ENCODE measurements at places on chromosomes 5 and 9. TPM values are rescaled to one million over a fixed set of nuclear protein-coding genes. Genes with fewer than 3 reads are reported as not detected.
A peak's percentile ranks its signal among the peaks of the same experiment; 100 is the strongest.

The ST8SIA4 gene
- 42.6 TPM for total RNA-seq

The ADRB2 gene
- total RNA-seq: 11.4 TPM

The TRIM52 gene
- 61.3 TPM for total RNA-seq

The MELK gene
- not detected for total RNA-seq

The CCNJL gene
- total RNA-seq: 0.67 TPM

The SLC38A9 gene
- 43.5 TPM for total RNA-seq

The TLE1 gene
- total RNA-seq: 33.5 TPM

The ARHGEF28 gene
- total RNA-seq: not detected

DNA sequence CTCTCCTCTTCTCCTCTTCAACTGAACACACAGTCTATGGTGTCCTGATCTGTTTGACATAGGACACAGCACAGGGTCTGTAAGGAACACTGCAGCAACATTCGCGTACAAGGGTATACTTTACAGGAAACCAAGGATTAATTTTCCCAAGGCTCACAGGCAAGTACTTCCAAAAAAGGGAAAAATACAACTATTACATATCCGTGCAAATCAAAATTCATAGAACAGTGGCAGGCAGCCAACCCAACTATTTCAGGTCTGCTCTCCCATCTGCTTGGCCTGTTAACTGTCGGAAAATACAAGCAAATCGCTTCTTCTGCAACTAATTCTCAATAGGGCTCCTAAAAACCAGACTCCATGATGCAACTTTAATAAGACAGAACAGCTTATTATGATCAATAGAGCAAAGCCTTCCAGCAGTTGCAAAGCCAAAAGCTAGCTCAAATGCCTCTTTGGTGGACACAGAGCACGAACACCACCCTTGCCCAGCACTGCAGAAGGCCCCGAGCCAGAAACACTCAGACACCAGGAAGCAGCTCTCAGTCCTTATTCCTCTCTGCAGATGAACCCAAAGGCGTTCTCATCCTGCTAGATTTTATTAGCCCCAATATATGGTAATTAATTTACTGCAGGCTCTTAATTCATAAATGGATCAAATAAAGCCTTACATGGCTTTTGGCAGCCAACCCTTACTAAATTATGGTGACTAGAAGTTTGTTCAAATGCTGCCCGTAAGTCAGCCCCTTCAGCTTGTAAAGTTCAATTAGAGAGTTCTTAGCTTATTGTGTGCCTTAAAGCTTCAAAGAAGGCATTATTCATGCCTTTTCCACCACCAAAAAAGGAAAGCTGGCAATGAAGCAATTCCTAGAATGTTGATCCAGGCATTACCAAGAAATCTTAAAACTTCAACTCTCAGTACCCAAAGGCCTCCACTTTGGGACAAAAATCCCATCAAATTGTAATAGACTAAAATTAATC lies 68.8 kb downstream of the ZNF608 start:
- H3K4me3 ChIP-seq: no peak overlapping the region
- no peaks in the 10 kb centered on the region for H3K36me3 ChIP-seq
- DNase-seq: no peak

DNA sequence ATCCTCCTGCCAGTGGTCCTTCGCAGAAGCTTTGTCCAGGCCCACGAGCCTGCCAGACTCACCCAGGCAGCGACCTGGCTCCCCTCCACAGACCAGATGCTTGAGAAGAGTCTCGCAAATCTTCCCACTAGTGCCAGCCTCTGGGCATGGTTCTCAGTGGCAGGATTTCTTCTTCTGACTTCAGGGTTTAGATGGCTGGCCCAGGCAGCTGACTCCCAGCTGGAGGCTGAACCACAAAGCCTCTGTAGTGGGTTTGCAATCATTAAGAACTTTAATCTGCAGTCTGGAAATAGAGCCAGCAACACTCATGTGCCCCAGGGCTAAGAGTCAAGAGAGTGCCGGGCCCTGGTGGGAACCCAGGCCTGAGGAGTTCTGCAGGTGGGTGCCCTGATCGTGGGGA lies 90.6 kb upstream of the ICE1 start:
- DNase-seq: no peak
- H3K4me3 ChIP-seq: no peak overlapping the region
- no peaks in the 10 kb centered on the region for H3K36me3 ChIP-seq
- H3K4me1 ChIP-seq: no peaks in the 10 kb centered on the region
- H3K27me3 ChIP-seq: no peaks in the 10 kb centered on the region
- no peak overlapping the region for H3K27ac ChIP-seq

GRCh38 chr5:172458976-172459782 lies 4.9 kb upstream of the SH3PXD2B start:
- H3K27me3 ChIP-seq: no peaks in the 10 kb centered on the region
- no peak overlapping the region for H3K27ac ChIP-seq
- H3K36me3 ChIP-seq: no peaks in the 10 kb centered on the region
- DNase-seq: no peak
- no peak overlapping the region for H3K4me3 ChIP-seq
- no peaks in the 10 kb centered on the region for H3K4me1 ChIP-seq

DNA sequence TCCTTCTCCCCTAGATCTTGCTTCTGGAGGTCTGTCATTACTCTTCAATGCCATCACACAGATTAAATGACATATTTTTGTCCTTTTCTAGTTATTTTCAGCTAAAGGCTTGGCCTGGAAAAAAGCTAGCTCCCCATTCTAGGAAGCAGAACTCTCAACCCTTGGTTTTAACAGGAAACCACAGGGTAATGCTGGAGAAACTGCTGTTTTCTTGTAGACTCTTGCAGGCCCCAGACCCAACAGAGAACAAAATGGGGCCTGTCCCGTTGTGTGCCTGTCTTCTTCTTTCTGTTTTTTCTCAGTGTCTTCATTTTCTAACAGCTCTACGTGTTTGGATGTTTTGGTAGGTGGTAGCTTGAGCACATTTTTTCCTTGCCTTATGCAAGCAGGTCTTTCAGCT lies 21.5 kb downstream of the DCANP1 start:
- peaks cover 3% of the 10 kb centered on the region for H3K27me3 ChIP-seq
- no peak overlapping the region for H3K4me3 ChIP-seq
- no peak overlapping the region for H3K27ac ChIP-seq
- no peaks in the 10 kb centered on the region for H3K36me3 ChIP-seq

DNA sequence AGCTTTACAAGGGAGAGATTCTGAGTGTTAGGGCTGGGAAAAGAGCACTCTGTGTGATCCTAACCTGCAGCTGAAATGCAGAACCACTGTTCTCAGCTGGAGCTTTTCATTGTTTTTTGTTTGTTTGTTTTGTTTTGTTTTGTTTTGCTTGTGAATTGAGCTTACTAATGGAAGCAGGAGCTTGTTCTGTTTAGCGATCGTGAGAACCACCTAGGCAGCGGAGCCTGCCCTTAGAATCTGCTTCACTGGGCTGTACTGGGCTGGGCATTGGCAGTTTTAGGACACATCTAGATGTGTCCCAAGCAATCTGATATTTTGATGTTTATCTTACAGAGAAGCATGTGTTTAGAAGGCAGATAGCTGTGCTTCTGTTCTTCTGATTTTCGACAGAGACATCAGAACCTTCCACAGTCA lies 14.3 kb downstream of the SYK start:
- peaks cover 63% of the 10 kb centered on the region for H3K4me1 ChIP-seq
- DNase-seq: no peak
- no peak overlapping the region for H3K4me3 ChIP-seq
- H3K27ac ChIP-seq: peak overlapping the region; percentile 70

GRCh38 chr5:91183743-91184142 lies 199.4 kb downstream of the ARRDC3 start:
- peaks cover 20% of the 10 kb centered on the region for H3K4me1 ChIP-seq
- no peak overlapping the region for H3K27ac ChIP-seq
- no peak overlapping the region for H3K4me3 ChIP-seq
- H3K36me3 ChIP-seq: no peaks in the 10 kb centered on the region

DNA sequence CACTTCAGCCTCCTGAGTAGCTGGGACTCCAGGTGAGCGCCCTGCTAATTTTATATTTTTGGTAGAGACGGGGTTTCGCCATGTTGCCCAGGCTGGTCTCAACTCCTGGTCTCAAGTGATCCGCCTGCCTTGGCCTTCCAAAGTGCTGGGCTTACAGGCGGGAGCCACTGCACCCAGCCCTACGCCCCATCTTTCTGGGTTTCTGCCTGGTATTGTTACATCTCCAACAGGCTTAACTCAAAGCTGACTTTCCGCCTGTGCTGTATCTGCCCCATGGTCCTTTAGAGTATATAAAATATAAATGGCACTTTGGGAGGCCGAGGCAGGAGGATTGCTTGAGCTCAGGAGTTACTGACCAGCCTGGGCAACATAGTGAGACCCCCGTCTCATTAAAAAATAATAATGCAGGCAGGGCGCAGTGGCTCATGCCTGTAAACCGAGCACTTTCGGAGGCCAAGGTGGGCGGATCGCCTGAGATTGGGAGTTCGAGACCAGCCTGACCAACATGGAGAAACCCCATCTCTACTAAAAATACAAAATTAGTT lies 36.5 kb upstream of the GLDC start:
- no peaks in the 10 kb centered on the region for H3K36me3 ChIP-seq
- H3K27ac ChIP-seq: peak overlapping the region; percentile 97
- no peaks in the 10 kb centered on the region for H3K27me3 ChIP-seq
- H3K4me3 ChIP-seq: peak overlapping the region; percentile 78
- H3K4me1 ChIP-seq: peaks cover 35% of the 10 kb centered on the region
- no peak for DNase-seq

GRCh38 chr9:98929895-98930341 lies 13.8 kb upstream of the COL15A1 start:
- DNase-seq: no peak
- H3K36me3 ChIP-seq: no peaks in the 10 kb centered on the region
- H3K4me1 ChIP-seq: no peaks in the 10 kb centered on the region
- no peaks in the 10 kb centered on the region for H3K27me3 ChIP-seq
- no peak overlapping the region for H3K4me3 ChIP-seq
- H3K27ac ChIP-seq: no peak overlapping the region

- H3K36me3 ChIP-seq: no peaks in the 10 kb centered on the region
- no peaks in the 10 kb centered on the region for H3K27me3 ChIP-seq
- H3K27ac ChIP-seq: no peak overlapping the region
- no peaks in the 10 kb centered on the region for H3K4me1 ChIP-seq
- no peak for DNase-seq
Observed at GRCh38 chr9:31243386-31243785, 1141.1 kb upstream of the ACO1 start.

DNA sequence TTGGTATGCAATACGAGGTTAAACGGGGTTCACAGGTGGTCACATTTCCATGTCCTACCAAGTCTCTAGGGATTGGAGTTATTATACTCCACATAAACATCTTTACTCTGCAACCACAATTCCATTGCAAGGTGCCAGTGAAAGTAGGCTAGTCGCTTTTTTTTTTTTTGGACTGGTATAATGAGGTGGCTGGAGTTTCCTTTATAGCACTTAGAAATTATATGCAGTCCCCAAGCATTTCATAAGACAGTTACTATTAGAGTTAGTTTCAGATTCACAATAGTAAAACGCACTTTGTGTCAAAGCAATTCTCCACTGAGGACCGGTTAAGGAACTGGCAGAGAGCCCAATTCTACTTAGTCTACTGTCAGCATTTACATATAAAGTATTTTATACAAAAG lies 1.4 kb downstream of the MEF2C start:
- H3K27me3 ChIP-seq: no peaks in the 10 kb centered on the region
- H3K4me3 ChIP-seq: peak overlapping the region; percentile 99
- peak overlapping the region; percentile 73 for H3K27ac ChIP-seq
- H3K4me1 ChIP-seq: peaks cover 28% of the 10 kb centered on the region
- H3K36me3 ChIP-seq: no peaks in the 10 kb centered on the region
- DNase-seq: peak; percentile 61

DNA sequence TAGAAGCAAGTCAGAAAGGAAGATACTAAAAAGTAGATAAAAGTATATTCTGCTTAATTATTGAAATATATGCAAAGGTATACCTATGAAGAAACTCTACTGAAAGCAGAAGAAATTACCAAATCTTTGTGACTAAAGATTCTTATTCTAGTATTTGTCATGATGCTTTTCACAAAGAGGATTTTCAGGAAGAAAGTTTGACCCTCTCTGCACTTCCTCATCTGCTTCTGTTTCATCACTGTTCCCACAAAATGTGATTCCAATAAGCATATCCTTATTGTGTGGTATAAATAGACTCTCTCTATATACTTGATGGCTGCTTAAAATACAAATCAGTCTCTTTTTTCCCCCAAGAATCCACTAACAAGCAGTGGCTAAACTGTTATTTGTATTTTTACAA lies 2139.6 kb upstream of the ACO1 start:
- no peaks in the 10 kb centered on the region for H3K4me1 ChIP-seq
- H3K27ac ChIP-seq: no peak overlapping the region
- no peak for DNase-seq
- no peak overlapping the region for H3K4me3 ChIP-seq
- H3K27me3 ChIP-seq: no peaks in the 10 kb centered on the region

GRCh38 chr5:67530609-67531255 lies 334.1 kb upstream of the CD180 start:
- no peak overlapping the region for H3K27ac ChIP-seq
- H3K36me3 ChIP-seq: no peaks in the 10 kb centered on the region
- no peaks in the 10 kb centered on the region for H3K27me3 ChIP-seq
- H3K4me3 ChIP-seq: no peak overlapping the region

DNA sequence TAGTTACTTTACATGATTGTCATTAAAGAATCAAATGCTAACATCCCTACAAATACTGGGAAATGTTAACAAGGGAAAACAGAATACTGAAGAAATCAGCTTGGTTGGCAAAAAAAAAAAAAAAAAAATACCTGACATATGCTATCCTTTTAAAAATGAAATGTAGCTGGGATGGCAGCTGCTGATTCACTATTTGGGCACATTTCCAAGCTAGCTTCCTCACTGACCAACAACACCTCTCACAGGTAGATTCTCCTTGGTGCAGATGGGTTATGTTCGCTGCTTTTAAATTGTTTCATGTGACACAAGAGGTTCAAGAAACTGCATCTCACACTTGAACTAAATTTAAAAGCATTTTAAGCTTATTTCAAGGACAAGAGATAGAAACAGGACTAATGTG lies 6.1 kb upstream of the PRUNE2 start:
- no peak overlapping the region for H3K4me3 ChIP-seq
- no peaks in the 10 kb centered on the region for H3K4me1 ChIP-seq
- no peak overlapping the region for H3K27ac ChIP-seq
- peaks cover 12% of the 10 kb centered on the region for H3K27me3 ChIP-seq
- DNase-seq: no peak

DNA sequence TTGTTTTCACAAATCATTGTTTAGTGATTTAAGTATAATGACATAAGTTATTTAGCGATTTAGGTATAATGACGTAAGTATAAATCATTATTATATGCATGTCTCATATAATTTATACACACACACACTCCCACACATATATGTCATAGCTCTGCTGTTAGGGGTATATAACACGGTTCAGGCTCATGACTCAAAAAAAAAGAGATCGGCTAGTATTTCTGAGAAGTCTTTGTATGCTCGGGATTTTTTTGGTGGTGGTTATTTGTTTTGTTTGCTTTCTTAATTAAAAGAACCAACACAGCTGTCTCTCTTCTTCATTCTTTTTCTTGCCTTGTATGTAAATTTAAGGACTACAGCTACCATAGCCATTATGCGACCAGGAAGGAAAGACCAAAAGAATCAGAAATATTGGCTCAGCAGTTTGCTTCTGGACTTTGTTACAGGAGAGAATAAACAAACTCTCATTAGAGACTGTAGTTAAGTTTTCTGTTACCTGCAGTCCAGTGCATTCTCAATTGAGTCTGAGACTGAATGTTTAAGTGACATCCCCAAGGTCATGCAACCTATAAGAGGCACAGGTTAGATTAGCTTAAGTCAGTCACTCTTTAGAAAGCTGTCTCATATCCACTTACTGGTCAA lies 83.2 kb upstream of the NREP start:
- H3K4me1 ChIP-seq: no peaks in the 10 kb centered on the region
- H3K4me3 ChIP-seq: no peak overlapping the region
- DNase-seq: no peak
- H3K36me3 ChIP-seq: no peaks in the 10 kb centered on the region
- H3K27me3 ChIP-seq: no peaks in the 10 kb centered on the region
- H3K27ac ChIP-seq: no peak overlapping the region

GRCh38 chr9:130301483-130302286 lies 36.1 kb downstream of the HMCN2 start:
- no peak for DNase-seq
- no peak overlapping the region for H3K4me3 ChIP-seq
- no peaks in the 10 kb centered on the region for H3K27me3 ChIP-seq
- no peaks in the 10 kb centered on the region for H3K4me1 ChIP-seq
- H3K36me3 ChIP-seq: no peaks in the 10 kb centered on the region
